ENCODE measurements at places on chromosomes 4 and X. TPM values are rescaled to one million over a fixed set of nuclear protein-coding genes. Genes with fewer than 3 reads are reported as not detected.

DNA sequence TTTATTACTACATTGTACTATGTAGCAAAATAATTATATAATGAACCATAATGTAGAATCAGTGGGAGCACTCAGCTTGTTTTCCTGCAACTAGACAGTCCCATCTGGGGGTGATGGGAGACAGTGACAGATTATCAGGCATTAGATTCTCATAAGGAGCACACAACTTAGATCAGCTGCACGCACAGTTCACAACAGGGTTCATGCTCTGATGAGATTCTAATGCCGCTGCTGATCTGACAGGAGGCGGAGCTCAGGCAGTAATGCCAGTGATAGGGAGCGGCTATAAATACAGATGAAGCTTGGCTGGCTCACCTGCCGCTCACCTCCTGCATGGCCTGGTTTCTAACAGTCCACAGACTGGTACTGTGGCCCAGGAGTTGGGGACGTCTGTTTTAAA is 199.2 kb downstream of the MAB21L2 start:
- no peak for DNase-seq

GRCh38 chrX:31128855-31129254 is 57.0 kb upstream of the FTHL17 start:
- DNase-seq: no peak

MAGEA2 gene
- not detected for total RNA-seq

DNA sequence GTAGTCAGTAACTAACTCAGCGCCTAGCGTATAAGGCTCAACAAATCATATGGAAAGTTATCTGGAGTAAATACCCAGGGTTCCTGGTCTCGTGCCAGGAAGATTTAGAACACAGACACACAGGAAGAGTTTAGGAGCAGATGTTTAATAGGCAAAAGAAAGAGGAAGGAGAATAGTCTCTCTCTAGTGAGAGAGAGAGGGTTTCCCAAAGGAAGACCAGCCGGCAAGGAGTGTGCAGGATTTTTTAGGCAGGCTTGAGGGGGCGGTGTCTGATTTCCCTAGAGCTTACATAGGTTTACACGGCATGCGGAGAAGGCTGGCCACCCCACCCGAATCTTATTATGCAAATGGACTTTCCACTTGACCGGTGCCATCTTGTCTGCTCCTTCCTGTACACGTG is 284.0 kb upstream of the FRG1 start:
- DNase-seq: peak; percentile 85

GRCh38 chrX:103373581-103373980 is 2.8 kb upstream of the BEX3 start:
- DNase-seq: no peak

DNA sequence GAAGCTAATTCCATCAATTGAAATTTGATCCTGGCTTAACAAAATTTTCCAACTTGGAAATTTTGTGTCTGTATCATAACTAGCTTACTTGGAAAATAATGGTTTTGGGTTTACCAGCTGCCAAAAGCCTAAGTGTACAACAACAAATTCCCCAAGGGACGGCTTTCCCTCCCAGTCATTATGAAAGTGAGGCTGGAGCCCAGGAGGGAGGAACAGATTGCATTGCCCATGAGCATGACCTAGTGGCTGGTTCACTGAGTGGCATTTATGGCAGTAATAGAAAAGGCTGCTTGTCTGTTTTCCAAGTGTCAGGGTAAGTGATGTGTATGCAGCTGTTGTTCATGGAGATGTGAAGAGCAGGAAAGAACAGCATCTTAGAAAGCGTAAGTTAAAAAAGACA is 70.8 kb upstream of the HHIP start:
- DNase-seq: peak; percentile 45

DNA sequence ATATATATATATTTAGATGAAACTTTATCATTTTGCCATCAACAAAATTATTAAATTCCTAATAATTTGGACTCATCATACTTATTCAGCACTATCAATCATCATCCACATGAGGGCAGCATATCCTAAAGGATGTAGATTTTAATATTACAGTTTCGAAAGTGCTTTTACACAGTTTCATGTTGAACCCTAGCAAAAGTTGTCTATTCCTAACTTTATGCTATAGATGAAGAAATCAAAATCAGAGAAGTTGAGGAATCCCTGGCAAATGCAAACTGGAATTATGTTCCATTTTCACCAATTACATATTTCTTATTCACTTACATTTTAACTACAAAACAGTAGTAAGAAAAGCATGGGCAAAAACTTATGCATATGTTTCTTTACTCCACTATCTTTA is 36.6 kb upstream of the UGT2A1 start:
- DNase-seq: peak; percentile 77

RTL3 gene
- total RNA-seq: 1.9 TPM

DNA sequence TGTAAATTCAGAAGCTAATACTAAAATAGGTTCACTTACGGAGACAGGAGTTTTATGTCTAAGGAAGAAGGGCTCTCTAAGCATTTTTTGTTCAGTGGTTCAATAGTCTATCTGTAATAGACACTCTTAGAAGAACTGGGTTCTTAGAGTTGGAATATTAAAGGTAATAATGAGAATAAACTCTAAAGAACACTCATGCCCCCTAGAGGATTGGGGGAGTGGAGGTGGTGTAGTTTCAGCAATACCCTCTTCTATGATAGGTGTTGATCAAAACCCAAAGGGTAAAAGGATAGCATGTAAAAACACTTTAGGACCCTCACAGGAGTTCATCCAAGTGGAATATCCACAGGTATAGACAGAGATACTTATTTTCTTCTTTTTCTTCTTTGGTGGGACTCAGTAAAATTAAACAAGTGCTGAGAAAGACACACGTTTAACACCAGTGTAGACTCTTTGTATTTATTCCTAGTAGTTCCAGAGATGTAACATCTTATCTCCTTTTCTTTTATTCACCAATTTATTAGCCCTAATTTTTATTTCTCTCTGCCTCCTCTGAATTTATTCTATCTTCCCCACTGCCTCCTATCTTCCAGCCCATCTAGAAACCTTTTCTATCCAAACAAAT is 25.7 kb upstream of the MND1 start:
- DNase-seq: peak; percentile 74

DNA sequence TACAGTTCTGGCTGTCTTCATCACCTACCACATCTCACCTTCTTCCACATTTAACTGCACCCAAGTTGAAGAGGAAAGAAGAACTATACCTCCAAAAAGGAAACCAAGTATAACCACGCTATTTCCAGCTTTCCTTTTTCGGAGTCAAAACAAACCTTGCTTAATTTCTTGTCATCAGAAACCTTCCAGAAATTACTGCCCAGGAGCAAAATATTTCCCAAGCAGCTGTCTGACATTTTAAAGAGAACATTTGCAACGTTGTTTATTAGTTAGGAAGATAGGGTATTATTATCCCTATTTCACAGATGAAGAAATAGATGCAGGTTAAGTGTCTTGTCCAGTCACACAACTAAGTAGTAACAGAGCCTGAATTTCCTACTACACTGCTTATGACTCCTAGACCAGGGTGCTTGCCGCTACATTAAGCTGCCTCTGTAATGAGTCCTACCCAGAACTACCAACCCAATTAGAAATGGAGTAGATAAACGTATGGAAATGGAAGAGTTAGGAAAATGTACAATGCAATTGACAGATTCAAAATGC is 2.2 kb upstream of the ACSL4 start:
- DNase-seq: no peak

BST1 gene
- 4.7 TPM for total RNA-seq

DNA sequence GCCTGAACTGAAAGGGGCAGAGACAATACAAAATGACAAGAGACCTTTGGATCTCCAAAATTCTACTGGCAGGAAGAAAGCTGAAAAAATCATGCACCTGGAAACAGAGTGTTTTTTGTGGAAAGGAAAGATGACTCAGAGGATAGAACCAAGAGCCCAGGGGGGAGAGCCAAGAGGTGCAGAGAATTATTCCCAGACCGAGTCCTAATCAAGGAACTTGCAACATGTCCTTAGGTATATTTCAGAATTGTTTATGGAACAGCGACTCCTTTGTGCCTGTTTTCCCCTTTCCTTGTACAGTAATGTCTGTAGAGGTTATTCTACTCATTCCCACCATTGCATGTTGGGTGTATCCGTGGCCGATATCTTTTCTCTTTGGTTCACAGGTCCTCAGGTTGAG is 71.7 kb downstream of the YIPF6 start:
- no peak for DNase-seq

DNA sequence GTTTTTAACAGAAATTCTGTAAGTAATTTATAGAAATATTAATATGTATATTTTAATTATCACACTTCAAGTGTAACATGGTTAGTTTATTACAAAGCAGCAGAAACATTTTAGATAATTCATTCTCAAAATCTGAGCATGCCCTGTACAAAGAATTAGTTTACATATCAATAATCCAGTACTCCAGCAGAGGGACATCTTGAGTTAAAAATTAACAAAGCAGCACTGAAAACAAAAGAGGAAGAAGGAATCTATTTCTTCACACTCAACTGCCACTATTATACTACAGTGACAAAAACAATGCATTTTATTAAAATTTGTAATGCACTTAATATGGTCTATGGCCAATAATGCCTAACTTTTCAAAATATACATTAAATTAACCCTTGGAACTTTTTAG is 179.1 kb upstream of the KLHL4 start:
- DNase-seq: peak; percentile 13

GRCh38 chr4:29002151-29002550 is 1718.0 kb upstream of the PCDH7 start:
- DNase-seq: no peak

DNA sequence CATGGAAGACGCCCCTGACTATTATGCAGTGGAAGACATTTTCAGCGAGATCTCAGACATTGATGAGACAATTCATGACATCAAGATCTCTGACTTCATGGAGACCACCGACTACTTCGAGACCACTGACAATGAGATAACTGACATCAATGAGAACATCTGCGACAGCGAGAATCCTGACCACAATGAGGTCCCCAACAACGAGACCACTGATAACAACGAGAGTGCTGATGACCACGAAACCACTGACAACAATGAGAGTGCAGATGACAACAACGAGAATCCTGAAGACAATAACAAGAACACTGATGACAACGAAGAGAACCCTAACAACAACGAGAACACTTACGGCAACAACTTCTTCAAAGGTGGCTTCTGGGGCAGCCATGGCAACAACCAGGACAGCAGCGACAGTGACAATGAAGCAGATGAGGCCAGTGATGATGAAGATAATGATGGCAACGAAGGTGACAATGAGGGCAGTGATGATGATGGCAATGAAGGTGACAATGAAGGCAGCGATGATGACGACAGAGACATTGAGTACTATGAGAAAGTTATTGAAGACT is 3.6 kb downstream of the TSPYL2 start:
- no peak for DNase-seq

CPXCR1 gene
- total RNA-seq: not detected

- DNase-seq: no peak
Observed at GRCh38 chr4:7620814-7621176, 186.1 kb upstream of the PSAPL1 start.

SUPT20HL2 gene
- total RNA-seq: not detected

- no peak for DNase-seq
Observed at GRCh38 chr4:51878431-51878830, 35.5 kb downstream of the DCUN1D4 start.

GRCh38 chr4:113181289-113182007 is 132.0 kb downstream of the ANK2 start:
- no peak for DNase-seq

GRCh38 chrX:135425026-135425965 is 3.6 kb downstream of the SMIM10L2A start:
- DNase-seq: no peak

DNA sequence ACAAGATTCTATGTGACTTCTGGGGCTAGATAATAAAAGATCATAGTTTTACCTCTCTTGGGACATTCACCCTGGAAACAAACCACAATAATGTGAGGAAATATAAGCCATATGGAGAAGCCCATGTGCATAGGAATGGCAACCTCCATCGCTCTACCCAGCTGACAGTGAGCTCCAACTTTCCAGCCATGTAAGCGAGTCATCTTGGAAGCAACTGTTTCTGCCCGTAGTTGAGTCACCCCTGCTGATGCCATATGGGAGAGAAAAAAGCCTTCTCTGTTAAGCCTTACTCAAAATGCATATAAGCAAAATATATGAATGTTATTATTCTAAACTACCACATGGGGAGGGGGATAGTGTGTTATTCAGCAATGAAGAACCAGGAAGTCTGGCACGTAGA is 31.4 kb upstream of the RELL1 start:
- no peak for DNase-seq

KLF8 gene
- total RNA-seq: 9.8 TPM

GRCh38 chr4:124591637-124592036 is 120.9 kb downstream of the ANKRD50 start:
- no peak for DNase-seq

DNA sequence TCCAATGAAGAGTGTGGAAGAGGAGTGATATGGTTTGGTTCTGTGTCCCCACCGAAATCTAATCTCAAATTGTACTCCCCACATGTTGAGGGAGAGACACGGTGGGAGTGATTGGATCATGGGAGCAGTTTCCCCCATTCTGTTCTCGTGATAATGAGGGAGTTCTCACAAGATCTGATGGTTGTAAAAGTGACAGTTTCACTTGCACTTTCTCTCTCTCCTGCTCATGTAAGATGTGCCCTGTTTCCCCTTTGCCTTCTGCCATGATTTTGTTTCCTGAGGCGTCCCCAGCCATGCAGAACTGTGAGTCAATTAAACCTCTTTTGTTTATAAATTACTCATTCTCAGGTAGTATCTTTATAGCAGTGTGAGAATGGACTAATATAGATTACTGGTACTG is 39.6 kb downstream of the FAM47C start:
- no peak for DNase-seq

- peak; percentile 11 for DNase-seq
Observed at GRCh38 chr4:19531906-19532848, 719.5 kb upstream of the SLIT2 start.

- no peak for DNase-seq
Observed at GRCh38 chr4:4421356-4421755, 34.5 kb downstream of the NSG1 start.

GAGE12F gene
- not detected for total RNA-seq

PCDH18 gene
- 95.8 TPM for total RNA-seq

ADGRG2 gene
- 4.3 TPM for total RNA-seq

DNA sequence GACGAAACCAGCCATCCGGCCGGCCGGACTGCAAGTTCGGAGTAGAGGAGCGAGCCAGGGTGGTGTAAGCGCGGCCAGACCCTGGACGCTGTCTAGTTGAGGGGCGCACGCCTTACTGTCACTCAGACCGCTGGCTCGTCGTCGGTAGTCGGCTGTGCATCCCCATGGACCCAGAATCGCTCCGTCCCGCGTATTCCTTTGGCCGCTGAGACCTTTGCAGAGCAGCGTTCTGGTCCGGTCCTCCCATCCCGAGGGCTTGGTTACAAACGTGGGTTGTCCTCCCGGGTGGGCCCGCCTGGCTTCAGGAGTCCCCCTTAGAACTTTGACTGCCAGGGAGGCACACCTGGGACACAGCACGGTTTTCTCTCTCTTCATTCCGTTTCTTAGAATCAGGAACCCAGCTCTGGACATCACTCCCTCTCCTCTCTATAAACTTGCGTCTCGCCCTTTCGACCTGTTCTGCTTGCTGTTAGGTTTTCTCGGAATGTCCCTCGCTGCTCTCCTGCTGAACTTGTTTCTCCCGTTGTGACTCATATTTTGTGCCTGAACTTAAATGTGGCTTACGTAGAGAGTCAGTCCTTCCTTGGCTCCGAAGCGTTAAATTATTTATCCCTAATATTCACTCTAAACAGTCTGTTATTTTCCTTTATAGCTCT is 672 bp downstream of the PGM2 start:
- peak; percentile 28 for DNase-seq

FAM193A gene
- total RNA-seq: 23.7 TPM
